ENCODE measurements at places on chromosomes 3 and 15.

DNA sequence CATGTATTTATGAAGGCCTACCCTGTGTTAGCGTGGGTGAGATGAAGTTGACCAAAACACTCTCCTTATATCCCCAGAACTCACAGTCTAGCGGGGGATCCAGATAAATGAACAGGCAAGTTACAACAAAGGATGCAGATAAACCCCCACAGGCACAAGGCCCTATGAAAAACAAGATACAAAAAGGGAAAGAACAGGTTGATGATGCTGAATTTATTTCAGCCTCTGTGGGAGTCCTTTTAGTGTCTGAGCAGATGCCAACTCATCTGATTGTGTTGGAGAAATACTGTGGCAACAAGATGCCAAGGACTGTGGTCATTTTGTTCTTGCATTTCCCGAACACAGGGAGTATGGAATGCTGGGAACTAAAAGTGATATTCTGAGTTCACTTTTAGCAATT lies 300.0 kb downstream of the CHST2 start:
- no peaks in the 10 kb centered on the region for H3K27me3 ChIP-seq
- H3K27ac ChIP-seq, result no peak overlapping the region
- no peak for DNase-seq
- H3K4me3 ChIP-seq, result no peak overlapping the region

- no peak overlapping the region for H3K4me3 ChIP-seq
- peaks cover 13% of the 10 kb centered on the region for H3K4me1 ChIP-seq
- H3K36me3 ChIP-seq, result no peaks in the 10 kb centered on the region
- no peak overlapping the region for H3K27ac ChIP-seq
- no peaks in the 10 kb centered on the region for H3K27me3 ChIP-seq
- no peak for DNase-seq
Observed at GRCh38 chr3:72492240-72492639, 356.0 kb downstream of the SHQ1 start.

- H3K36me3 ChIP-seq, result peaks cover 56% of the 10 kb centered on the region
- no peak overlapping the region for H3K4me3 ChIP-seq
- no peak for DNase-seq
- H3K27ac ChIP-seq, result no peak overlapping the region
Observed at GRCh38 chr15:77036537-77037387, 34.1 kb downstream of the TSPAN3 start.

GRCh38 chr3:150673966-150674365 lies 29.8 kb downstream of the ERICH6 start:
- no peak for DNase-seq
- no peaks in the 10 kb centered on the region for H3K36me3 ChIP-seq
- H3K27ac ChIP-seq, result no peak overlapping the region
- H3K4me3 ChIP-seq, result no peak overlapping the region

- H3K4me1 ChIP-seq, result no peaks in the 10 kb centered on the region
- DNase-seq, result no peak
- H3K27me3 ChIP-seq, result no peaks in the 10 kb centered on the region
- no peaks in the 10 kb centered on the region for H3K36me3 ChIP-seq
- H3K4me3 ChIP-seq, result no peak overlapping the region
- no peak overlapping the region for H3K27ac ChIP-seq
Observed at GRCh38 chr3:177906578-177907229, 629.5 kb upstream of the KCNMB2 start.

DNA sequence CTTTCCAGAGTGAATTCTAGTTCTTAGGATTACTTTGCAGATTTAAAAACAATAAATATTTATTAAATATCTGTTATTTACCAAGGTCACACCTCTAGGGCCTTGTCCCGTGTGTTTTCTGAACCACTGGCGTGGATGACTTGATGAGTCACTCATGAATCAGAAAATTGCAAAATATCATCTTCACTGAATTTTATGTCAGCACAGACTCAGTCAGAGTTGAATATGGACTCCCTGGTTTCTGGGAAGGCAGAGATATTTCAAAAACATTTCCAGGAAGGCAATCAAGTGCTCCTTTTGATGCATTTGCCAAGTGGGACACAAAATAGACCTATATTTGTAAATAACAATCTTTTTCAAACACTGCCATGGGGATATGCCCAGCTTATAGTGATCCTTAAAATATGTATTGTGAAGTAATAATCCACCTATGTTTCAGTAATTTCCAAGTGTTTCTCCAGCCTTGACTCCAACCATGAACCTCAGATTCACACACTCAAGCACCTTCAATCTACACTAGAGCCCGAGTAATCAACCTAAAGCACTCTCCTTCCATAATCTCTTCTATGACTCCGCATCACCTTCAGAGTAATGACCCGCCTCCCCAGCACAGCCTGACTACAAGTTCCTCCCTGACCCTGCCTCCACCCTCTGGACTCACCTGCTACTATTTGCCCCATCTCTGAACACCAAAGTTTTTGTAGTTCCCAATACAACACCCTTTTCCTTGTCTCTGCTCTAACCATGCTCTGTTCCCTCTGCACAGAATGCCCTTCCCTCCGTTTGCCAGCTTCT lies 24.3 kb downstream of the DPH3 start:
- H3K27me3 ChIP-seq, result no peaks in the 10 kb centered on the region

DNA sequence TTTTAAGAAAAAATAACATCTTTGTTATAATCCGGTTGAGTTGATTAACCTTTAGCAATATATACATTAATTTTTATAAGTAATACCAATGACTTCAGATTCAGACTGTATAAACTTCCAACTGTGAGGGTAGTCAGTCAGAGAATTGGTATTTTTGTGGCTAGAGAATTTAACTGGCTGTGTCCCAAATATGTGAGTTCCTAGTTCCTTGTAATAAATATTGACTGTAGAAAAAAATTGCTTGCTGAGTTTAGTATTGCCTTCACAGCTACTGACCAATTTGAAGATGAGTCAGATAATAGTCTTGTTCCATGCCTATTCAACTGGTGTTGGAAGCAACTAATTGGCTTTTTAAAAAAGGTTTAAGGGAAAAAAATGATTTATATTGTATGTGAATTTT lies 210.8 kb downstream of the GAP43 start:
- no peak overlapping the region for H3K4me3 ChIP-seq
- H3K36me3 ChIP-seq, result no peaks in the 10 kb centered on the region
- H3K27ac ChIP-seq, result no peak overlapping the region
- no peaks in the 10 kb centered on the region for H3K27me3 ChIP-seq
- no peak for DNase-seq

GRCh38 chr15:81160312-81161159 lies 26.5 kb downstream of the CFAP161 start:
- peaks cover 20% of the 10 kb centered on the region for H3K4me1 ChIP-seq
- H3K27me3 ChIP-seq, result no peaks in the 10 kb centered on the region
- no peak overlapping the region for H3K27ac ChIP-seq
- H3K36me3 ChIP-seq, result no peaks in the 10 kb centered on the region

DNA sequence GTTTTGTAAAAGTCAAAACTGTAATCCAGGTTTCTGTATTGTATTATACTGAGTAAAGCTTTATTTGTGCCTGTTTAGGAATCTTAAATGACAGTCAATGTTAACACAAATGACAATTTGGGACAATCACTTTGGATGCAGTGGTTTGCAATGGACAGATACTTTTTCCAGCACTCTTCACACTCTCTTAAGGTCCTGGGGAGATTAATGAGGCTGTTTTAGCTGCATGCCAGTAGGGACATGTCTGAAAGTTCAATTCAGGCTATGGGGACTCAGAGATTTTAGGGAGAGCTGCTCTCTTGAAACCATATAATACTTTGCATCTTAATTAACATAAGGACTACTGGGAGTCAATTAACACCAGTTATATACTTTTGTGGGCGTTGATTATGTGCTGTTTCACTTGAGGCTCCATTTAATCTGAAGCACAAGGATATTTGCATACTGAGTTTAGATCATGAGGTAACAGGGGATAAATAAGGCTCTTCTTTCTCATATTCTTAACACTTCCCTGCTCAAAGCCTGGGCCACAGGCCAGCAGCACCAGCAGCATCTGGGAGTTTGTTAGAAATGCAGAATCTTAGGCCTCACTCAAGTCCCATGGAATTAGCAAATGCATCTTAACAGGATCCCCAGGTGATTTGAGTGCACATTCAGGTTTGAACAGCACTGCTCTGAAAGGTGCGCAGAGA lies 972.8 kb downstream of the PLOD2 start:
- no peaks in the 10 kb centered on the region for H3K27me3 ChIP-seq
- no peak overlapping the region for H3K27ac ChIP-seq

Data from natural killer cell (primary cell).